ENCODE measurements at places on chromosomes 16 and 17. TPM values are rescaled to one million over a fixed set of nuclear protein-coding genes. Genes with fewer than 3 reads are reported as not detected.

GRCh38 chr16:29694384-29695195 lies 15.6 kb downstream of the QPRT start:
- no peaks in the 10 kb centered on the region for H3K27me3 ChIP-seq
- peaks cover 10% of the 10 kb centered on the region for H3K4me1 ChIP-seq
- no peaks in the 10 kb centered on the region for H3K36me3 ChIP-seq
- no peak overlapping the region for H3K27ac ChIP-seq

- no peak overlapping the region for H3K27ac ChIP-seq
- H3K36me3 ChIP-seq = no peaks in the 10 kb centered on the region
- peaks cover 13% of the 10 kb centered on the region for H3K4me1 ChIP-seq
- H3K27me3 ChIP-seq = peaks cover 44% of the 10 kb centered on the region
These were observed 3.3 kb downstream of the COL1A1 start for GRCh38 chr17:50198026-50198669.

DNA sequence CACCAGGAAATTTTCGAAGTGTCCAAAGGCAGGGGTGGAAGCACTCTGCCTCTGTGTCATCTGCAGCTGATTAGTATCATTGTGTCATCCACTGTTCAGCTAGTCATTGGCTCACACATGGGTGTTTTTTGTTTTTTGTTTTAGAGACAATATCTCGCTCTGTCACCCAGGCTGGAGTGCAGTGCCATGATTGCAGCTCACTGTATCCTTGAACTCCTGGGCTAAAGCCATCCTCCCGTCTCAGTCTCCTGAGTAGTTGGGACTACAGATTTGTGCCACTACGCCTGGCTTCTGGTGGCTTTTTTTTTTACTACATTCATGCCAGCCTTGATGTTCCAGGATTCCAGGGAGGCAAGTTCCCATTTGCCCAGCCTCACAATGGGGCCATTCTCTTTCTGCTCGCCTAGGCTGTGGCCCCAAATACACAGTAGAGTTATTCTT lies 32.5 kb upstream of the MYO18A start:
- peaks cover 4% of the 10 kb centered on the region for H3K27me3 ChIP-seq
- no peak overlapping the region for H3K4me3 ChIP-seq
- H3K27ac ChIP-seq = no peak overlapping the region
- no peaks in the 10 kb centered on the region for H3K36me3 ChIP-seq
- no peak for DNase-seq

- peaks cover 83% of the 10 kb centered on the region for H3K4me1 ChIP-seq
- H3K4me3 ChIP-seq = peak overlapping the region; percentile 46
- H3K27me3 ChIP-seq = no peaks in the 10 kb centered on the region
These were observed 67.8 kb downstream of the ANKRD11 start for GRCh38 chr16:89422527-89422904.

DNA sequence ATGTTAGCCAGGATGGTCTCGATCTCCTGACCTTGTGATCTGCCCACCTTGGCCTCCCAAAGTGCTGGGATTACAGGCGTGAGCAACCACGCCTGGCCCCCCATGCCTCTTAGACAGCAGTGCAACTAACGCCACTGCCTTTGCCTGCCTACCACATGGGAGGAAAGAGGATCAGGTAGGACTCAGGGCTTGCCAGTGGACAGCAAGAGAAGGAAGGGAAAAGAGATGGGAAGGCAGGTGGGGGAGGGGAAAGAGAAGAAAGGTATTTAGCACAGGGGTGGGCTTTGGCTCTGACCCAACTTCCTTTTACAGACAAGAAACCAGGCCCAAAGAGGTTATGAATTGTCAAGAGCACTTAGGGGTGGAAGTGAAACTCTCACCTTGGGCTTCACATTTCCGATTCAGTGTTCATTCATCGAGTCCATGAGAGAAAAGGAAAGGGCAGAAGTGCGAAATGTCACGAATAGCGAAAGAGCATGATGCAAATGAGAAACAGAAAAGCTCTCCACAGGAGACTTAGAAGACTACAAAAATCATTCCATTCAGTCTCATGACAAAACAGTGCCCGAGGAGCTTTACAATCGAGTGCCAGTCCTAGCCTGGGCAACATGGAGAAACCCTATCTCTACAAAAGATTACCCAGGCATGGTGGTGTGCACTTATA lies 36.4 kb downstream of the CDK5R1 start:
- H3K36me3 ChIP-seq = peaks cover 2% of the 10 kb centered on the region
- peak overlapping the region; percentile 48 for H3K4me3 ChIP-seq
- H3K4me1 ChIP-seq = peaks cover 61% of the 10 kb centered on the region

- peaks cover 67% of the 10 kb centered on the region for H3K4me1 ChIP-seq
- H3K4me3 ChIP-seq = peak overlapping the region; percentile 64
- peaks cover 46% of the 10 kb centered on the region for H3K36me3 ChIP-seq
These were observed 6.0 kb downstream of the HIC1 start for GRCh38 chr17:2060681-2061440.

DNA sequence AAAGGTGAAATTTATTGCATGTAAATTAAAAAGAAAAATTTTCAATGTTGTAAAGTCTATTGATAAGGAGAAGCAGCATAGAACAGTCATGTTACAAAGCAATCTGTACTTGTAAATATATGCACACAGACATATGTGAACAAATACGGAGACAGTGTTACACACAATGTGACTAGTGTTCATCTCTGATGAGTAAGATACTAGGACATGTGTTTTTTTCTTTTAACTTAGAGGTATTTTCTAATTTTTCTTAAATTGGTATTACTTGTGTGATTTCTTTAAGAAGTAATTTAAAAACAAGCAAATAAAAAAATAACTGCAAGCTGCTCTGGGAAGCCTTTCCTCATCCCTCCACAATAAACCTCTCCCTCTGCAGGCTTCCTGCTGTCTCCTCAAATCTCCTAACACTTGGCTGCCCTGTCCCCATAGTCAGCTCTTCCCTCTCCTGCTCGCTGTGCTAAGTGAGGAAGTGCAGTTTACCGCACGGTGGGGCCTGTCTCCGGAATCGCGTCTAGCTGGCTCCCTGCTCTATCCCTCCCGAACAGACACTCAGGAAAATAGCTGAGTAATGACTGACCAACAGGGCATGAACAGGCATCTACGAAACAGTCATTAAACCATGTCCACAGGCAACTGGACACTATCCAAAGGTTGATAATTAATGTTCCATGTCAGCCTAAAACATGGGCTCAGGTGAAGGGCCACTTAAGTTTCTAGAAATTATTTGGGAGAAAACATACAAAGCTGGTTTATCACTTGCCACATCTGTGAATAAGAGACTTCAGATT lies 35.9 kb downstream of the CMTM4 start:
- H3K36me3 ChIP-seq = no peaks in the 10 kb centered on the region
- H3K4me1 ChIP-seq = peaks cover 3% of the 10 kb centered on the region
- H3K4me3 ChIP-seq = no peak overlapping the region
- H3K27me3 ChIP-seq = peaks cover 8% of the 10 kb centered on the region
- H3K27ac ChIP-seq = no peak overlapping the region
- DNase-seq = no peak

GRCh38 chr17:15395091-15395490 lies 53.7 kb upstream of the TEKT3 start:
- H3K4me3 ChIP-seq = no peak overlapping the region
- H3K36me3 ChIP-seq = no peaks in the 10 kb centered on the region
- no peak for DNase-seq
- no peaks in the 10 kb centered on the region for H3K4me1 ChIP-seq
- H3K27ac ChIP-seq = no peak overlapping the region
- peaks cover 7% of the 10 kb centered on the region for H3K27me3 ChIP-seq

- H3K4me3 ChIP-seq = no peak within 1 kb of the TSS
- H3K36me3 ChIP-seq = no peaks in the 10 kb centered on the region
- H3K27me3 ChIP-seq = peaks cover 24% of the 10 kb centered on the region
- H3K4me1 ChIP-seq = peaks cover 2% of the 10 kb centered on the region
- peak; percentile 63 for DNase-seq
These were observed at the start of gene CALB2 for GRCh38 chr16:71358464-71358998. CALB2 (plus strand) TSS chr16:71358723; CDS start chr16:71358793, 70 bp downstream.

DNA sequence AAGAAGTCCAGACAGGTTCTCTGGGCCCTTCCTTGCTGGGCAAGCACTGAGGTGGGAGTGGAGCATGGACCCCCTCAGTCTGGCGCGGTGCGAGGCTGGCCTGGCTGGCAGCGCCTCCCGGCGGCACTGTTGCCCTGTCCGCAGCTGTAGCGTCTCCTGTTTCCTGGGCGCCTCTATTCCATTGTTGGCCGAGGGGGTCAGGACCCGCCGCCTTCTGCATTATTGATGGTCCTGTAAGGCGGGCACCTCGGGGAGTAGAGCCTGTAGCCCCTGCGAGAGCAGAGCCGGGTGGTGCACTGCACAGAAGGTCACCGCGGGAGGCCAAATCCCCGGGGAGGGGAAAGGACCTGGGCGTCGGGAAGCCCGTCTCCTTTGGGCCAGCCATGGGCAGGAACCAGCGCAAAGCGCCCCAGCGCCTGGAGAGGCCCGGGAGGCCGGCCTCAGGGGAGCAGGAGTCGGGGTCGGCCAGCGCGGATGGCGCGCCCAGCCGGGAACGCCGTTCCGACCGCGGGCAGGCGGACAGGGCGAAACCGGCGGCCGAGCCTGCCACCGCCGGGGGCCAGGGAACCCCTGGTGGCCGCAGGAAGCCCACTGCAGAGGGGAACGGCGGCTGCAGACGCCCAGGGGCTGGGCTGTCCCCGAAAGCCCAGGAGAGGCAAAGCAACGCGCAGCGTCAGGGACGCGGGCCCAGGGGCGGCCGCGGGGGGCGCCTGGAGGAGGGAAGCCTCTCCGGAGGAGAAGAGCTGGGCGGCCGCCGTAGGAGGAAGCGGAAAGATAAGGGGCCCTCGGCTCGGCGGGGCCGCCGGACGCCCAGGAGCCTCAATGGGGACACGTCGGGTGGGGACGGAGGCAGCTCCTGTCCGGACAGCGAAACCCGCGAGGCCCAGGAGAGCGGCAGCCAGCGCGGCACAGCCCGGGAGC lies at the start of gene MYO15B:
Gene MYO15B (plus strand): TSS at position 126 of the 921 bp plus-strand sequence. CDS start 258 bp downstream, at position 384.
- no peak within 1 kb of the TSS for H3K27ac ChIP-seq
- H3K36me3 ChIP-seq = no peaks in the 10 kb centered on the region
- H3K27me3 ChIP-seq = peaks cover 27% of the 10 kb centered on the region

GRCh38 chr17:76710863-76711611 lies at the start of gene MXRA7:
MXRA7 (minus strand) TSS chr17:76710965; CDS start chr17:76710946, 19 bp downstream.
- peak; percentile 71 for DNase-seq
- peak within 1 kb of the TSS; percentile 62 for H3K27ac ChIP-seq
- peaks cover 28% of the 10 kb centered on the region for H3K36me3 ChIP-seq

DNA sequence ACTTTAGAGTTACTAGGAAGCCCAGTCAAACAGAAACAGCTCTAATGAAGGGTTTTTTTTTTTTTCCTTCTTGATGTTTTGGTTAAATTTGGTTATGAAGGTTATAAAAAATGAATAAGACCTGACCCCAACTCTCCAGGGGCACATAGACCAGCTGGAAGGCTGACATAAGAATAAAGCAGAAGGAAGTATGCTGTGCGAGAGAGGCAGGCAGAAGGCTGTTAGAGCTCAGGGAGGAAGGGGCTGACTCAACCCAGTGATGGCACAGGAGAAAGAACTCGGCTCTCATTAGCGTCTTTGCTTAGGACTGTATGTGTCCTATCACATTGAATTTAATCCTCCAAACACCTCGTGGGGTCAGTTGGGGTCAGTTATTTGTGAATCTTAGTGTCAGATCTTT lies 474.6 kb downstream of the PMP22 start:
- DNase-seq = no peak
- peaks cover 9% of the 10 kb centered on the region for H3K27me3 ChIP-seq
- no peaks in the 10 kb centered on the region for H3K36me3 ChIP-seq
- H3K4me3 ChIP-seq = no peak overlapping the region

- no peak for DNase-seq
- H3K4me3 ChIP-seq = no peak overlapping the region
- H3K27ac ChIP-seq = no peak overlapping the region
- peaks cover 4% of the 10 kb centered on the region for H3K4me1 ChIP-seq
These were observed 27.7 kb upstream of the CACNG5 start for GRCh38 chr17:66807182-66807581.

DNA sequence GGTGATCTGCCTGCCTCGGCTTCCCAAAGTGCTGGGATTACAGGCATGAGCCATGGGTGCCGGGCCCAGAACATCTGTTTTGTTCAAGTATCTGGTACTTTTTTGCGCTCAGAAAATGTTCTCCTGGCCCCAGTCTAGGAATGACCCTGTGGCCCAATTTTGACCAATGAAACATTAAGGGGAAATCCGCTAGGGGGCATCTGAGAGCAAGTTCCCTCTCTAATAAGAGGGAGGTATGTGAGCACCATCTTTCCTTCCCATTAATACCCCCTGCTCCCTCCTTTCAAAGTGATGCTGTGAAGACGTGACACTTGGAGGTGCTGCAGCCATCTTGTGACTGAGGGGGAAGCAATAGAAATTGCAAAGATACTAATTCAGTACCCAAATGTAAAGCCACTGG lies 16.5 kb upstream of the CLEC3A start:
- no peaks in the 10 kb centered on the region for H3K36me3 ChIP-seq
- no peak overlapping the region for H3K27ac ChIP-seq
- DNase-seq = no peak
- H3K4me1 ChIP-seq = peaks cover 5% of the 10 kb centered on the region
- H3K27me3 ChIP-seq = peaks cover 3% of the 10 kb centered on the region

DNA sequence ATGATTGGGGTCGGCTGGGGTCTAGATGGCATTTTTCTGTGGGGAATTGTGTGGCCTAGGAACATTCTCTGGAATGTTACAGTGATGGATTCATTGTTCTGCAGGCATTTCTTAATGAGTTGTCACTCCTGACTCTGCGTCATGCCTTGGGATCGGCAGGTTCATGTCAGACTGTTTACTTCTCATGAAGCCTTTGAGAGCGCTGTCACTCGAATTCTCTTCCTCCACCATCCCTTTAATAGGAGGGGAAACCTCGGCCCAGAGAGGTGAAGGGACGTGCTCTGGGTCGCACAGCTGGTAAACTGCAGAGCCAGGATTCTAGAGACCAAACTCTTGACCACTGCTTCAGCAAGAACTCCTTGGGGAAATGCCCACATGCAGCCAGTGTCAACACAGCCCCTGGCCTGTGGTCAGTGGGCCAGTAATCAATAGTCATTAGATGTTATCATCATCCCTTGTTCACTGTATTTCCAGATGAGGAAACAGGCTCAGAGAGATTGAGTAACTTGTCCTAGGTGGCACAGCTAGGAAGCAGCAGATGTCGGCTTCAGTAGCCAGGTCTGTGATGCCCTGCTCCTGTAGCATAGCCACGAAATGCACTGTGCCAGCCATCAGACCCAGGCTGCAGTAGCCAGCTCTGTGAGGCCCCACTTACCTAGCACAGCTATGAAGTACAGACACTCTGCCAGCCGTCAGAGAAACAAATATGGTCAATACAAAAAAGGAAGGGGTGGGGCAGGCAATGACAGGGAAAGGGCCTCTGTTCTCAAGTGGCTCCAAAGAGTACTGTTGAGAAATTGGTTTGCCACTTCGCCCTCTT lies 259.0 kb downstream of the CPPED1 start:
- no peak overlapping the region for H3K4me3 ChIP-seq
- DNase-seq = no peak
- peaks cover 81% of the 10 kb centered on the region for H3K4me1 ChIP-seq
- H3K27me3 ChIP-seq = no peaks in the 10 kb centered on the region
- peaks cover 17% of the 10 kb centered on the region for H3K36me3 ChIP-seq

- H3K4me3 ChIP-seq = no peak overlapping the region
- DNase-seq = no peak
- H3K27ac ChIP-seq = no peak overlapping the region
These were observed 48.2 kb downstream of the KCNJ2 start for GRCh38 chr17:70217571-70217970.

Gene ABCC3
- total RNA-seq = not detected

Gene NPIPB9
- 2.0 TPM for total RNA-seq

Gene ADAT1
- 48.3 TPM for total RNA-seq

Gene SBK1
- 11.3 TPM for total RNA-seq

Gene SSTR5
- total RNA-seq = not detected

Gene FBXO39
- 0.42 TPM for total RNA-seq

Gene ERN2
- not detected for total RNA-seq

Gene CLDN7
- 0.66 TPM for total RNA-seq

Gene MRPS7
- 56.9 TPM for total RNA-seq

Gene NACA2
- not detected for total RNA-seq

Gene OTOA
- 0.09 TPM for total RNA-seq

Gene CCL7
- not detected for total RNA-seq

Gene ABCC6
- total RNA-seq = 0.16 TPM

Gene PNMT
- not detected for total RNA-seq

Measured in activated CD8-positive, alpha-beta memory T cell treated with anti-CD3 and anti-CD28 coated beads, Interleukin-2, amount 10 ng/mL, durations not matched to agents 7 days and 5 days (primary cell).